ENCODE measurements at places on chromosomes 2 and 18. TPM values are rescaled to one million over a fixed set of nuclear protein-coding genes. Genes with fewer than 3 reads are reported as not detected.

DNA sequence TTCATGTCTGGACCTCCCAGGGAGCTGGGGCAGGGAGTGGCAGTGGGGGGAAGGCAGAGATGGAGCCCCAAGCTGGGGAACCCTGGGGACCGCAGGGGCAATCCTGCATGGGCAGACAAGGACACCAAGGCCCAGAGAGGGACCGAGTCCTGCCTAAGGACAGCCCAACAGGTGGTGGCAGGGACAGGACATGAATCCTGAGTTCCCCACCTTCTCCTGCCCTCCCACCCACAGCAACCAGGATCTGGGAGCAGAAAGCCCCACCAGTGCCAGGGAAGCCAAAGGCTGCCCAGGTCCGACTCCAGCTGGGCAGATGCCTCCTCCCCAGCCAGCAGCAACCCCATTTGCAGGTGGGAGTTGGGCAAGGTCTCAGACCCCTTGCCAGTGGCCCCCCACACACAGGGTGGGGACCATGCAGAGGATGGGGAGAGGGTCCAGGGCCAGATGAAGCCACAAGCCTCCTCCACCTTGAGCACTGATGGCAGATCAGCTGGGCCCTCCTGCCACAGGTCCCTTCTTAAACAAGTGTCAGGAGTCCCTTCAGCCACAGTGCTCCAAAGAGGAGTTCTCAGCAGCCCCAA lies 6.3 kb downstream of the ADRA2B start:
- DNase-seq: no peak

- no peak for DNase-seq
These were observed 141.5 kb downstream of the FBXO15 start for GRCh38 chr18:74006143-74006542.

GRCh38 chr2:228519561-228519960 lies 338.1 kb upstream of the SPHKAP start:
- DNase-seq: no peak

DNA sequence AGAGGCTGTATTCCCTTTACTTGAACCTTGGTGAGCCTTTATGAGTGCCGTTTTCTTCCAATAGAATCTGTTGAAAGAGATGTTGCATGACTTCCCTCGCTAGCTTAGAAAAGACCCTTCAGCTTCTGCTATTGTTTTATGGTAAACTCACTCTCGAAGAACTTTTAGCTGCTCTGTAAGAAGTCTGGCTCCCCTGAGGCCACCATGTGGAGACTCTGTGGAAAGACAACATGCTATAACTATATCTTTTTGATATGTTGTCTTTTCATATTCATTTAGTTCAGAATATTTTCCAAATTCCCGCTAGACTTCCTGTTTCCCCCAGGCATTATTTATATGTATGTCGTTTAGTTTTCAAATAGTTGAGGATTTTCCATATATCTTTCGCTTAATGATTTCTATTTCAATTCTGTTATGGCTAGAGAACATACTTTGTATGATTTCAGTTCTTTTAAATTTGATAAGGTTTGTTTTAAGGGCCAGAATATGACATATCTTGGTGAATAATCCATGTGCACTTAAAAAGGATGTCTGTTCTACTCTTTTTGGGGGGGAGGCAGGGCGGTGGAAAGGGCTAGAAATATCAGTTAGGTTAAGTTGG lies 64.1 kb downstream of the PTPN4 start:
- no peak for DNase-seq

DNA sequence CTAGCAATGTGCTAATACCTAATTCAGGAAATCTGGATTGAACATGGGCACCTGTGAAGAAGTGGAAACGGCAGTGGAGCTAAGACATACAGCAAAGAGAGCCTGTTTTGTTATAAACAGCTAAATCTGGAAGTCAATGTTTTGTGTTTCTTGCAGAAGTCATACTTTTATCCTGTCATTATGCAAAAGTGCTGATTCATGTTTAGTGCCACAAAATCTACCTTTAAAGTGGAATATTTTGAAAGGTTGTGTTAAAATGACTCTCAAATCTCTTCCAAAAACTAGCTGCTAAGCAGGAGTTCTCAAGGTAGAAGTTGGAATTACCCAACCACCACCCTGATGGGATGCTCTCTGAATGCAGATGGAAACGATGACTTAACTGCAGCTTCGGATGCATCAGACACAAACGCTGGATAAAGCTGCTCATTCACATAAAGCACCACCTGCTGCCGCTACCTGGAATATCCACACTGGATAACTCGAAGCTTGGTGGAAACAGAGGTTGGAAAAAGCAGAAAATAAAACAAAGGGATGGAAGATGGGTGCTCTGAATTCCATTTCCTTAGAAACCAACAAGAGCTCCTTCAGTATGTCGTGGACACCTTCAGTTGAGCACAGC lies 132.6 kb upstream of the ZNF236 start:
- DNase-seq: no peak

DNA sequence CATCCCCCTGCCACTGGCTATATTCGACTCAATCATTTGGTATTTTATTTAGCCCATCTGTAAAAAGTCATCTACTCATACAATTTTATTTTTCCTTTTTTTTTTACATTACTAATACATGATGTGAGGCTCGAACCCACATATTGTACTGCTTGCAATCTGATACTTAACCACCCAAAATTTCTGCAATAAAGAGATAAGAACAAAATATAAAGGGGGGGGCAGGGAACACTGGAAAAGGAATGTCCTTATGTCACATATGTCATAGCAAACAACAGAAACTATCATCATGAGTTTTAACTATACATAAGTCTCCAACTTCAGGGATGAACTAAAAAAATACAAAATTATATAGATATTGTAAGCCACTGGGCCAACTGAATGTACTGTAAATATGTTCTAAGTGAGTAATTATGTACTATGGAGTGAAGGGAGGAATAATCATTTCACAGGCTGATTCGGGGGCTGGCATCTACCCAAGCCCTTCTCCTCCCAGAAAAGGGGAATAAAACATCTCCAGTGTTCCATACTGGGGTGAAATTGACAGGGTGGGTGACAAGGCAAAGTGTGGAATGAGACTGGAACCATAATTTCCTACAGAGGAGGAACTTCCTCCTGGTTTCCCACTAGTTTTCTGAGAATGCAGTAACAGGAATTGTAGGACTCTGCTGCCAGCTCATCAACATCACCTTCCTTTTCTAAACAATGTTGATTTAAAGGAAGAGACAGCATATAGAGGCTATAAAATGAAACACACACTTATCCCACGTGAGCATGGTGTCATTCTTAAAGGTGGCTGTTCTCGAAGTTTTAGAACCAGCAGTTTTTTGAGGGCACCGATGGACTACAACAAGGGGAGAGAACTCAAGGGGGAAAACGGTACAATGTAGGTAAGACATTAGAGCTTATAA lies 79.5 kb downstream of the FARSB start:
- no peak for DNase-seq

GRCh38 chr2:154466226-154466625 lies 232.3 kb upstream of the KCNJ3 start:
- DNase-seq: no peak

- no peak for DNase-seq
These were observed 72.6 kb downstream of the ACTR2 start for GRCh38 chr2:65300134-65300760.

- no peak for DNase-seq
These were observed 259.8 kb downstream of the FBXO15 start for GRCh38 chr18:73887801-73888200.

DNA sequence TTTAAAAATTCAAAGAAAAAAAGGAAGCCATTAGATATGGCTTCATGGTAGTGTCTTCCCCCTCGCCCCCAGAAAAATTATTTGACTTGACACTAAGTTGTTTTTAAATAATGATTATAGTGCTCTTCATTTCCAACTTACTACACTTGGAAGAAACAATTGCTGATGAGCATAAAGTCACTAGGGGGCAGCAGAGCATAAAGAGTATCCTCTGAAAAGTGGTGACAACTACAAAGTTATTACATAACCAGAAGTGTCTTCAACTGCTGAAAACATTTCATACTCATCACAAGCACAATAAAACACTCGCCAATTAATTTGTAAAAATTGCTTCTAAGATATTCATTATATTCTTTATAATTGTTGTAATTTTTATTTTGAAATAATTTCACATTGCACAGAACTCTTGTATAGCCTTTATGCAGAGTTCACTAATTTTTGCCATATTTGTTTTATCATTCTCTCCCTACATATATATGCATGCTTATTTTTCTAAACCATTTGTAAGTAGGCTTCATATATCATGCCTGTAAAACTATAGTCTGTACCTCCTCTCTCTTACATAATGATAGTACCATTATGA lies 54.9 kb downstream of the EXOC6B start:
- DNase-seq: peak; percentile 59

DNA sequence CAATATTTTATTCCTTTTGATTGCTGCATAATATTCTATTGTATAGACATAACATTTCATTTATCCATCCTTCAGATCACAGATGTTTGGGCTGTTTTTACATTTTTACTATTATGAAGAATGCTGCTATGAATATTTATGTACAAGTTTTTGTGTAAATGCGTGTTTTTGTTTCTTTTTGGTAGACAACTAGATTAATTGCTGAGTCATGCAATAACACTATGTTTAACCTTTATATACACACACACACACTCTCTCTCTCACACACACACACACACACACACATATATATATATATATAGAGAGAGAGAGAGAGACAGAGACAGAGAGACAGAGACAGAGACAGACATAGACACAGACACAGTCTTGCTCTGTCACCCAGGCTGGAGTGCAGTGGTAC lies 926.9 kb downstream of the DCC start:
- no peak for DNase-seq

GRCh38 chr18:58997811-58998337 lies 133.2 kb downstream of the ZNF532 start:
- DNase-seq: no peak

DNA sequence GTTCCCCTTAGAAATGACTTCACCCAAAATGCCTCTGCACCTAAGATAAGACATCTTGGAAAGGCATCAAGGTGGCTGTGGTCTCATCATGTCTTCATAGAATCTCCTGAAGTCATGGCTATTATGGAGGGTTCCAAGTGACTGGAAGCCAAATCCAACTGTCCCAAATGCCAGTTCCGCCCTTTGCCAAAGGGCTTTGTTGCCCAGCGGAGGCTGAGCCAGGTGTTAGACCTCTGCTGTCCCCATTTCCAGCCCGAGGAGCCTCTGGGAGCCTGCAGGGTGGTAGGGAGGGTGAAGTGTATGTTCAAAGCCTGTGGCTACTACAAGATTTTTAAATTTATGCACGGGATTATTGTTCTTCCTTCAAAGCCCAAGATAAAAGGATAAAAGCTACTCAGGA lies 25.7 kb downstream of the RHOB start:
- DNase-seq: no peak

DNA sequence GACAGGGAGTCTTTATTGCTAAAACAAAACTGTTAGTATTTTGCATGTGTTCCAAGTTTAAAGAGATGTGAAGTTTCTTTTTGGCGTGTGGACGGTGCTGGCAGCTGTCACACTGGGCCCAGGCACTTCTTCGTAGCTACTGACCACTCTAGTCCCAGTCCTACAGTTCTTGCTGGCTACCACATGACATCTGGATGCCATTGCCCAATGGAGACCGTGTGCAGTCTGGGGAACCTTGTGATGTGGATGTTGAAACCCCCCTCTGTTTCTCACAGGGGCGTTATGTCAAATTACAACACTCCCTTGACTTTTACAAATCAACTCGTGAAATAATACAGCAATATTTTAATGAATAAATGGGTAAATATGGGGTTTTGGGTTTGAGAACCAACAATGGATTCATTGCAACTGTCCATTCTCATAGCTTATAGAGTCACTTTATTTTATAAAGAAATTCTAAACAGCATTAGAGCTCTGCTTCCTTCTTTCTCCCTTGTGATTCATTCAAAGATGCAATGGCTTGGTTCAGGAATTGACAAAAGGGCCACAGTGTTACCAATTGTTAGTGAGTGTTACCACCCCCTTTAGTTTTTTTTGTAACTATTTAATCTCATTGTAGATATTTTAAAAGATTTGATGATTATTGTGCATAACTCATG lies 1.2 kb downstream of the GPD2 start:
- DNase-seq: no peak

- no peak for DNase-seq
These were observed 83.8 kb upstream of the REG3G start for GRCh38 chr2:78941751-78942150.

GRCh38 chr2:157216286-157216965 lies 41.1 kb upstream of the GALNT5 start:
- no peak for DNase-seq

DNA sequence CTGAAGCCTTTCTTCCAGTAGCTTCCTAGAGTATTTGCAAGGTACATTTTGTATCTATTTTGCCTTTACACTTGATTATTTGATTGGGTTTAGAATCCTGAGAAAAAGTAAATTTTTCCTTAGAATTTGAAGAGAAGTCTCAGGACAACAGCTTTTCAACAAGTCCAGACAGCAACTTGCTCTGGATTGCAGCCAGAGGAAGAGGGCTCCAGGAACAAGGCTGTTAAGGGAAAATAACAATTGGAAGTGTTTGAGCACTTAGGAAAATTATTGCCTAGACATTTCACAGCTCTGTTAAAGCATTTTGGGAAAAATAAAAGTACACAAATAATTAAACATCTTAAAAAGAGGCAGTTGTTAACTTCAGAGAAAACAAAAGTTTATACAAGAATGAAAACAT lies 58.3 kb upstream of the RAPGEF4 start:
- DNase-seq: no peak

DNA sequence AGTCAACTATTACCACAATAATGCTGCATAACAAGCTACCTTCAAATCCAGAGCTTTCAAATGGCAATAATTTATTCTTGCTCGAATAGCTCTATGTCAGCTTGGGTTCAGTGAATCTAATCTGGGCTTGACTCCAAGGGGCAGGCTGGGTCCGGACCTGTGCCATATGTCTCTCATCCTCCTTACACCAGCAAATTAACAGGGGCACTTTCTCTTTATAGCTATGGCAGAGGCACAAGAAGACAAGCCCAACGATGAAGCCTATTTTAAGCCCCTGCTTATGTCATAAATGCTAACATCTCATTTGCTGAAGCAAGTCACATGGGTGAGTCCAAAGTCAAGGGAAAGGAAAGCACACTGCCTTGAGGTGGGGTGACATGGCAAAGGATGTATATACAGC lies 13.3 kb upstream of the ZNF521 start:
- DNase-seq: no peak

DNA sequence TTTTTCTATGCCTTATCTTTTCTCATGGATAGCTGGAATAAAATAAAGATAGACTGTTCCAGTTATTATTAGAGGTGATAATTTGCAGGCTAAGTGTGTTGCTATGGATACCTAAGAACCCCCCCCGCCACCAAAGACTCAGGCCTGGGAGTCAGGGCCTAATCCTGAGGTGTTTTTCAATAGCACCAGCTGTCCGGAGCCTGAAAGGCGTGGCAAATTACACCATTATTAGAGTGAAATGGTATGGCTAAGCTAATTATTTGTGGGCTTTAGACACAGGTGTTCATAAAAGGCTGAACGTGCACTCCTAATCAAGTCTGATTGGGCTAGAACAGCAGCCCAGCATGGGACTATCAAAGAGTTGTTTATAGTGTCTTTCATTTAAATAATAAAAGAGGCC lies 293.2 kb upstream of the DCC start:
- DNase-seq: no peak

The FBXO41 gene
- 2.2 TPM for polyA plus RNA-seq

The LDLRAD4 gene
- 10.4 TPM for polyA plus RNA-seq

The SOWAHC gene
- polyA plus RNA-seq: 17.3 TPM

The TCF23 gene
- polyA plus RNA-seq: 3.2 TPM

The RNU2-63P gene
- 0.81 TPM for polyA plus RNA-seq

The GTF2A1L gene
- not detected for polyA plus RNA-seq
